Panc1 (cell line): ENCODE measurements at places on chromosomes 3 and 15.

DNA sequence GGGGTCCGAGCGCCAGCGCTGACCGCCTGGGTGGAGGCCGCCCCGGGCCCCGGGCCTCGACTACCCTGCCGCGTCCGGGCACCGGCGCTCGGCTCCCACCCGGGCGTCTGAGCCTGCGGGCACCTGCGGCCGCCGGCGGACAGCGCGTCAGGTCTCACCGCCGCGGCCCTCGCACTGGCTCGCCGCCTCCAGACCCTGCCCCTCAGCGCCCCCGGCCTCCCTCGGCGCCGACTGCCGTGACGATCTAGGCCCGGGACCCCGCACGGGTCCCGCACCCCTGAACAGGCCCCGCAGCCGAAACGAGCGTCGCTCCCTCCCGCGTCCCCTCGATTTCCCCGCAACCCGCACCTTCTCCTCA is 297 bp downstream of the PRC1 start:
- peaks cover 25% of the 10 kb centered on the region for H3K4me1 ChIP-seq
- peaks cover 3% of the 10 kb centered on the region for H3K36me3 ChIP-seq
- H3K27me3 ChIP-seq, result no peaks in the 10 kb centered on the region
- peak overlapping the region; percentile 95 for H3K27ac ChIP-seq
- peak overlapping the region; percentile 86 for H3K4me3 ChIP-seq

- no peaks in the 10 kb centered on the region for H3K4me1 ChIP-seq
- DNase-seq, result no peak
- no peaks in the 10 kb centered on the region for H3K27me3 ChIP-seq
- H3K36me3 ChIP-seq, result no peaks in the 10 kb centered on the region
Observed at GRCh38 chr3:36635731-36636130, 128.6 kb downstream of the DCLK3 start.

- peaks cover 22% of the 10 kb centered on the region for H3K4me1 ChIP-seq
- H3K27ac ChIP-seq, result no peak overlapping the region
- H3K4me3 ChIP-seq, result no peak overlapping the region
Observed at GRCh38 chr15:82533801-82534200, 6.5 kb downstream of the RPS17 start.

DNA sequence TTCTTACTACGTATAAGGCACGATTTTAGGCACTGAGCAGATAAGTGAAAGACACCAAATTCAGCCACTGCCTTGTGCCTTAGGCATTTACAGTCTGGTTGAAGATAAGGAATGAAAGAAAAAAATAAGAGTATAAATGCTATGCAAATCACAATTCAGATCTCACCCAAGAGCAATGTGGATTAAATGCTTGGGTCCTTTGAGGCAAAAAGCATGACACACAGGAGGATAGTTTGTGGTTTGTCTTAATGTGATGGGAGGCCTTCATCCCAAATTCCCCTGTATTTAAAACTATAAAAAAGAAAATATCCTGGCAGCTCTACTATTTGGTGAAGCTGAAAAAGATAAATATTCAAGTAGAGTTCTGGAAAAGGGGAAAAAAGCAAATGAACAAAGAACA is 79.8 kb downstream of the TGFBR2 start:
- DNase-seq, result no peak
- peaks cover 2% of the 10 kb centered on the region; the same call in 1 of the 2 replicates for H3K36me3 ChIP-seq
- no peak overlapping the region for H3K27ac ChIP-seq

- no peaks in the 10 kb centered on the region; the same call in 1 of the 2 replicates for H3K4me1 ChIP-seq
- no peak for DNase-seq
- H3K27ac ChIP-seq, result no peak overlapping the region
- no peak overlapping the region for H3K4me3 ChIP-seq
- peaks cover 9% of the 10 kb centered on the region for H3K27me3 ChIP-seq
Observed at GRCh38 chr15:52794665-52795463, 4.7 kb upstream of the ONECUT1 start.
